ENCODE measurements at places on chromosomes 12 and 14. TPM values are rescaled to one million over a fixed set of nuclear protein-coding genes. Genes with fewer than 3 reads are reported as not detected.

IAPP gene
- total RNA-seq = not detected

CLEC9A gene
- total RNA-seq = not detected

CLEC12A gene
- total RNA-seq = not detected

ZBTB39 gene
- total RNA-seq = 10.6 TPM

KCNC2 gene
- total RNA-seq = 21.1 TPM

CHST11 gene
- total RNA-seq = 29.0 TPM

Measured in occipital lobe (tissue), 3 donors.